Stimulated activated naive CD4-positive, alpha-beta T cell treated with Interleukin-2 at 50 U/mL for 16 hours (primary cell): ENCODE measurements at places on chromosomes 1 and 21.

DNA sequence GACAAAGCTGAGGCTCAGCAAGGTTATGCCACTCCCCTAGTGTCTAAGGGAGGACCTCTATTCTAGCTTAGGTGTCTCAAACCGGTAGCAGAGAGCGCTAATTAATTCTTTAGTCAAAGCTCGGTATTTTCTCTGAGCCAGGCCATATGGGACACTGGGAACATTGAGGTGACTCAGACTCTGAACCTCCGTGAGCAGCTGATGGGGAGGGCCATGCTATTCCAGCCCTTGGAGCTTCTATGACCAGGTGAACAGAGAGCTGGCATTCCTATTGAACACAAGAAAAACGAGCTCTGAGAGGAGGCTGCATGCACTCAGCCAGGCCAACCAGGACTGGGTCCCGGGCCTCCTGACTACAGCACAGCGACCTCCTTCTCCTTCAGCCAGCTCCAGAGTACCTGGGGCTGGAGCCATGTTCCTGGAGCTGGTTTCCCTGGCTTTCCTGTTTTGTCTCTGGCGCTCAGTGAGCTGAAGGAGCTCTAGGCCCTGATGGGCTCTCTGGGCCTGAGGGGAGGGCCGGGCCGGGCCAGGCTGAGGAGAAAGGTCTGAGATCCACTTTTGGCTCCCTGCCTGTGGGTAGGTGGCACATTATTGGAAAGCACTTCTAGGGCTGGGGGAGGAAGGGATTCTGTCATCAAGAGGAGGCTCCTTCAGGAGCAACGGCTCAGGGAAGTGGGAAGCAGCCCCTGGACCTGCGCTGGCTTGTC, 37.0 kb downstream of the SLC9A1 start:
- no peak for DNase-seq

GRCh38 chr1:81678779-81679178, 122.0 kb upstream of the ADGRL2 start:
- DNase-seq, result no peak

GRCh38 chr1:226939438-226940028, 561 bp upstream of the COQ8A start:
- peak; percentile 75 for DNase-seq

DNA sequence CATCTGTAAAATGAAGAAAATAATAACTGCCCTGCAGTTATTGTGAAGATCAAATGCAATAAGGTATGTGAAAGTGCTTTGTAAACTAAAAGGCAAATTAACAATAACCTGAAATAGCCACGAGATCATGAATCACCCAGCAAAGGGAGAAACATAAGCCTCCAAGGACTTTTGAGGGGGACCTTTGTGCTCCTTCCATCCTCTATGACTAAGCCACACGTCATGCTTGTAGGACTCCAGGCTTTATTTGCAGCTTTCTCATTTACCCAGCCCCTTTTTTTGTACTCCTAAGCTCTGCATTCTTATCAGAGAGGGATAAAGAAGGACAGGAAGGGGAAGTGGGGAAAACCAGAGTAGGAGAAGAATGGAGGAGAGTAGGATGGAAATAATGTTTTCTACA, 115.1 kb downstream of the PROX1 start:
- no peak for DNase-seq

DNA sequence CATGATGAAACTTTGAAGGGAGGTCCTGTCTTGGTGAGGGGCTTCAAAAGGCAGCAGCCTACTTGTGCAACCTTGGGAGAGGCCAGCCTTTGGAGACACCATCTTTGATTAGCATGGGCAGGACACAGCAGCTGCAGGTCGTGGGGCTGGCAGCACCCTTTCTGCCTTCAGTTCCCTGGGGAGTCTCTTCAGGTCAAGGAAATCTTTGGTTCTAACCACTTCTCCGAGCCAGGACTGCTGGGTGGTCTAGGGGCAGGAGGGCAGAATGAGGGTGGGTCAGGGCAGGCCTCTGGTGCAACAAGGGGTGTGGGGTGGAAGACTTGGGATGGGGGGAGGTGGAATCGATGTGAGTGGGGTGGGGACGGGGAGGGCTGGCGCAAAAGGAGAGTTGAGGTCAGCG, 269.7 kb downstream of the FOXD2 start:
- DNase-seq, result no peak

- no peak for DNase-seq
Measured at GRCh38 chr1:62530516-62531154, 66.7 kb upstream of the ANGPTL3 start.

DNA sequence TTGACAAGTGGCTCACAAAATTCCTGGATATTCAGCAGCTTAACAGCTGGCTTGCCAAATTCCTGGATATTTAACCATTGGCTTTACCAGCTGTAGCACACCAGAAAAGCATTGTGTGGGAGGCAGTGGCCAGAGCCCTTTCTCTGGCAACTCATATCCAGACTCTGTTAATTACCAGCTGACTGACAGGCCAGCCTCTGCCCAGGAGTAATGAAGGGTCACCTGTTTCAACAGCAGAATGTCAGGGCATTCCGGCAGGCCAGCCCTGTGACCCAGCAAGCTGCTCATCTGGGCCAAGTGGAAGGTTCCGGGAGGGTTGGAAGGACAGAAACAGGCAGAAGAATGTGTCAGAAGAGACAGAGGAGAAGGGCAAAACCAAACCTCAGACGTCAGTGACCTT, 35.2 kb upstream of the KIRREL1 start:
- DNase-seq, result no peak

DNA sequence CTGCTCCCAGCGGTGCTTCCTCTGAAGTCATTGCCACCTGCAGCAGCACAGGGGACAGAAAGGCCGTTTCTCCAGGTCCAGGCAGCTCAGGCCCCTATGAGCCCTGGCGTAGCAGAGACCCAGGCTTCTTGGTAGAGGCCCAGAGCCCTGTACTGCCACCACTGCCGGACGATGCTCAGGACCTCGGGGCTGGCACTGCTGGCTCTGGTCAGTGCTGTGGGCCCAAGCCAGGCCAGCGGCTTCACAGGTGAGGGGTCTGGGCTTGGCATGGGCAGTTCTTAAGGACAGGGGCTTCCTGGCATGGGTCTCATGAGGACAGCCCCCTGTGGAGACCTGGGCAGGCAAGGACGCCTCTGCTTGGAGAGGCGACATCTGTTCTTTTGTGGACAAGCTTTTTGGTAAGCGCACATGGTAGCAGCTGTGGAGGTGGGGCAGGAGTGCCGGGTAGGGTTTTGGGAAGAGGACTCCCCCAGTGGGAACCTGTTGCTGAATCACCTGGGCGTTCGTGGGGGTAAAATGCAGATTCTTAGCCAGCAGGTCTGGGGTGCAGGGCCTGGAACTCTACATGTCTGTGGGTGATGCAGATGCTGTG, at the start of gene UMODL1:
Gene UMODL1 (plus strand): TSS at position 172 of the 592 bp plus-strand sequence. CDS start 0 bp downstream, at position 172.
- DNase-seq, result no peak

DNA sequence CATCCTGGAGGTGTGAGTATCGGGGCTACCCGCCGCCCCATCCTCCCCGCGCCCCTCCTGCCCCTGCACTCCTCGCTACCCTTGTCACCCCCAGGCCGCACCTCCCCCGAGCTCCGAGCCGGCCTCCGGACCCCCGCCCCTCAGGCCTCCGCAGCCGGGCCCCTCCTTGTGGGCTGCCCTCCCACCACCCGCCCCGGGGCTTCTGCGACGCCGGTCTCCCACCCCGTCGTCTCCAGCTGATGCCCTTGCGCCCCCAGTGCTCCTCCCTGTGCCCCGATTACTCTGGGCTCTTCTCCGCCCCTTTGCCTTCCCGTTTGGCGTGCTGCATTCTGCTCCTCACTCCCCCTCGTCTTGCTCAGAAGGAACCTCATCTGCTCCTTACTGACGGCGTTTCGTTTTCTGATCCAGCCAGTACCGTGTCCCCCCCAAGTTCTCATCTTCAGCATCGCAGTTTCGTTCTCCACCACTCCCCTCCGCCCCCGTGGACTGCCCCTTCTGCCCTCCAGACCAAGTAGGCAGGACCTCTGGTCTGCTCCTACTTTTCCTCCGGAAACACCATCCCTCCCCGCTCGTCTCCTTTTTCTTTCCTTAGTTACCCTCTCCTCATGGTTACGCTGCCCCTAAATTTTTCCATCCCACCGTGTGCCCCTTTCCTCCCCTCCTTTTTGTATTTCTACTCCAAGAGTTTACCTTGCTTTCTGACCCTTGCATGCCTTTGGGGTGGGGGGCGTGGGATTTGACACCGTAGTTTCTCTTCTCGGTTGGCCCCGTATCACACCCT, 841 bp downstream of the SNX27 start:
- DNase-seq, result peak; percentile 8

GRCh38 chr1:182913401-182913800, 39.6 kb downstream of the SHCBP1L start:
- no peak for DNase-seq

DNA sequence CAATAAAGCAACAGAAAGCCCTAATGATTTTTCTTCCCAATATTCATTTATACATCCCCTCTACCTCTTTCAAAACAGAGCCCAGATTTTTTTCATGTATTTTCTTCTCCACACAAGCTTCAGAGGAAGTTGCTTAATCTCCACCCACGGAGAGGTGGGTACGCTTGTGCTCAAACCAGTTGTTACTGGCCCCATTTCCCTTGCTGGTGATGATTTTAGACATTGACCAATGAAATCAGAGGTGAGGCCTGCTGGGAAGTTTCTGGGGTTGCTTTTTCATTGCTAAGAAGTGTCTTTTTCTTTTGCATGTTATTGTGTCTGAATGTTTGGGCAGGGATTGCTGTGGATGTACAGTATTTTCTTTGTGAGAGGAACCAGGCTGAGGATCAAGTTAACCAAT, 448.1 kb upstream of the B3GALT2 start:
- DNase-seq, result no peak

DNA sequence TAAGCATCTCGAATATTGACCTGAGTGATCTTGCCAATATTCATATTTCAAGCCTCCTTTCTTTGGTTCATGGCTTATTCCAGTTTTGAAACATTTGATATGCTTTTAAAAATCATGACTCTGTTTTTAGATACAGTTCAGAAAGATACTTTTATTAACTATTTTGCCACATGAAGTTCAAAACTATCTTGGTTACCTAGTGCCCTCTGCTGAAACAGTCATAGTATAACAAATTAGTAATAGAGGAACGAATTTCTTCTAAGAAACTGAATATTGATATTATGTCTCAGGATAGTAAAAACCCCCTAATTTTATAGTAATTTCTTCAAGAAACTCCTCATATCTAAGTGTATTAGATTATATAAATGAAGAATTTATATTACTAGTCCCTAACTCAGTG, 52.6 kb upstream of the RC3H1 start:
- no peak for DNase-seq

DNA sequence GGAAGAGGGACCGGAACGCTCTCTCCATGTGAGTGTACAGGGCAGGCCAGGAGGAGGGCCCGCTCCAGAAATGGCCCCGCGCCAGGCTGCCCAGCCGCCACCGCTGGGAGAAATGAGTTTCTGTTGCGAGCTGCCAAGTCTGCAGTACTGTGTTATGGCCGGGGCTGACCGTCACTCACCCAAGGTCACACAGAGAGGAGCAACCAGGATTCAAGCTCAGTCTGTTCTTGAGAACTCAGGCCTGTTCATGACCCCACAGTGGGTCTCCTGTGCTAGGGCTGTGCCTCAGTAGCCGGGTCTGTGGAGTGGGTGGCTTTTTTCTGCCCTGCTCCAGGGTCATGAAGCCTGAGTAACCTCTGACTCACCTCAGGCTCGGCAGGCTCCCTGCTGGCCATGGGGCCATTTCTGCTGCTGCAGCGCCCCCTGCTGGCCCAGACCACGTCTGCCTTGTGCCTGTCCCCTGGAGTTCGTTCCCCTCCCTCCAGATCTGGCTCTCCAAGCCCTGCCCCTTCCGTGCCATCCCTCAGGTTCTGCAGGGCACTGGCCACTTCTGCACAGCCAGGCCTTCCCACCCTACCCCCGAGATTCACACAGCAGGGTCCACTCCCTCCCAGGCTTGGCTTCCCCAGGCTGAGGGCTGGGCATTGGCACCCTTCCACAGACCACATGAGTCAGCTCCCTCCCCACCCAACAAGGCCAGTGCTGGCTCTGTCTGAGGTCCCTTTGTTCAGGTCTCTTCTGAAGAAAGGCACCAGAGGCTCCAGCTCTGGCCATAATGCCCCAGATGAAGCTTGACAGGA, 51.8 kb downstream of the EDN2 start:
- DNase-seq, result peak; percentile 48

GRCh38 chr1:85998105-85998855, 158.3 kb downstream of the COL24A1 start:
- no peak for DNase-seq

- no peak for DNase-seq
Measured at GRCh38 chr1:2787163-2787911, 14.2 kb downstream of the TTC34 start.

GRCh38 chr1:114468710-114469468, 42.1 kb downstream of the TRIM33 start:
- DNase-seq, result no peak

DNA sequence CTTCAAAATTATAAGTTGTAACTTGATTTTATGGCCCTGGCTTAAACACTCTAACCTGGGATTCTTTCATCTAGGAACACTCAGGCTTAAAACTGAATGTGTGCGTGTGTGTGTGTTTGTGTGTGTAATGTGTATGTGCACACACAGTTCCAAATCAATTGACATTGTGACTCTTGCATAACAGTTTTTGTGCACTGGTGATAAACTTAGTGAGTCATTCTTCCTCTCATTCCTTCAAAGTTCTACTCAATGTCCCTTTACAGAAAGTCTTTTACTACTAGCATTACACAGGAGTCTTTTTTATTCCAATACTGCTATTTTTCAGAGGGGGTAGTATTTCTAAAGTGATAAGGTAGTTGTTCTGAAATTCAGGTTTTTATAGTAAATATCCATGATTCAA, 943.6 kb downstream of the KCNT2 start:
- DNase-seq, result no peak

- DNase-seq, result no peak
Measured at GRCh38 chr1:227315629-227316346, 2.5 kb downstream of the CDC42BPA start.

DNA sequence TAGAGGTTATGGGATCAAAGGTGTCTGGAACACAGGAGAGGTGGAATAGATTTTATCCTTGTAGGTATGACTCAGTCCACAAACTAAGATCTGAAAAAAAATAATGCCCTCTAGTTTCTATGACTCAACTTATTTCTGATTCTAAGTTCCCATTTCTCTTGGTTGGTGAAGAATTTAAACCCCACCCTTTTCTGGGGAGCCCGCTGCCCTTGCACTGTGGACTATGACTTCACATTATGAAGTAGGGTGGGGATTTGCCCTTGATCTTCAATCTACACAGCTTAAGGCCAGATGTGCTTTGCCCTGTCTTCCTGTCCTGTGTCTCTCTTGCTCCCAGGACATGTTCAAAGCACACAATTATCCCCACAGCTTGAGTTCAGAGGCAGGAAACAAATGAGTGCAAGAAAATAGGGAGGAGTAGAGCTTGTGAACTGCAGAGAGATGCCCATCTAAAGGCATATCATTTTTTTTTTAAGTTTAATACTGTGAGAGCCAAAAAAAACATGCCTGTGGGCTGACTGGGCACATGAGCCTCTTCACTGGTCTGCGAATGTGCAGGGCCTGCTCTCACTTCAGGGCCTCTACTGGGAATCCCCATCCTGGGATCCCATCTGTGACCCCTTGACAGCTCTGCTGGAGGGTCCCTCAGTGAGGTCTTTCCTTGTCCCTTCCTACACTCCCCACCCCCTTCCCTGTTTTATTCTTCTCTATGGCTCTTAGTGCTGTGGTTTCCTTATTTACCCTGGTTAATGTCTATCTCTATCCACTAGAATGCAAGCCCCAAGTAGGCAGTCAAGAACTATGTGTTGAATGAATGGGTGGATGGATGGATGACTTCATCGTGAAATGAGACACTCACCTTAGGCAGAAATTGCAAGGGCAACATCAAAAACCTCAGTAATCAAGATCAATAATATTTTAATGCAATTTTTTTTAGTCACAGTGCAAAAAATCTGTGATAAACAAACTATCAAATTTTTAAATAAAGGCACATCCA, 61.5 kb downstream of the CD58 start:
- peak; percentile 50 for DNase-seq
